Renal cortical epithelial cell (primary cell): ENCODE measurements at places on chromosomes 11 and 22. TPM values are rescaled to one million over a fixed set of nuclear protein-coding genes. Genes with fewer than 3 reads are reported as not detected.
A peak's percentile ranks its signal among the peaks of the same experiment; 100 is the strongest.

- DNase-seq = no peak
These were observed 43.0 kb downstream of the RASSF10 start for GRCh38 chr11:13052130-13052571.

Gene OOSP4A
- not detected in 2 replicates for total RNA-seq

Gene RAPSN
- total RNA-seq = 0.10 and 0.17 TPM in 2 replicates

- DNase-seq = peak; percentile 89
These were observed at the start of gene MED15 for GRCh38 chr22:20507253-20508066. TSS of gene MED15 (plus strand) at chr22:20507610. CDS start at chr22:20507679, 69 bp downstream.

DNA sequence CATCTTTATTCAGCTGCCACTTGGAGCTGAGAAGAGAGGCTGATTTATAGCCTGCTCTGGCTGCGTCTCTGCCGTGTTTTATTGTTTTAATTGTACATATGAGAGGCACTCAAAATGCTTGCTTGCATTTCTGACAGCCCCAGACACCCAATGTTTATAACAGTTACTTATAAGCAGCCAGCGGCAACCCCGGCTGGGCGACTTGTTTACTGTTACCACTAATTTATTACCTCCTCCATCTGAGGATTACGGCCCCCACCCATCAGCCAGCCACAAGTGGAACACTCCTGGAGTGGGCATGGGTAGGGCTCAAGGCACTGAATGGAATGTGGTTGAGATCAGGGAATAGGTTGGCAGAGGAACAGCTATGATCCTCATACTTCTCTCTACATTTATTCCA is 61.2 kb downstream of the CLPB start:
- DNase-seq = peak; percentile 9

Gene TBX10
- not detected in 2 replicates for total RNA-seq
